Smooth muscle cell of the umbilical artery (primary cell): ENCODE measurements at places on chromosomes 6 and 20. TPM values are rescaled to one million over a fixed set of nuclear protein-coding genes. Genes with fewer than 3 reads are reported as not detected.

TENT5A gene
- 91.7 and 174 TPM in 2 replicates for total RNA-seq

INSM1 gene
- total RNA-seq: not detected in 2 replicates

ZC2HC1B gene
- not detected in 2 replicates for total RNA-seq

KCNK16 gene
- total RNA-seq: not detected in 2 replicates

PSORS1C2 gene
- total RNA-seq: not detected in 2 replicates

FRK gene
- 0.09 and 0.30 TPM in 2 replicates for total RNA-seq

CCR6 gene
- total RNA-seq: not detected in 2 replicates

TRIM15 gene
- total RNA-seq: not detected in 2 replicates

CDH26 gene
- total RNA-seq: under 0.01 and 0.09 TPM in 2 replicates

ESR1 gene
- under 0.01 and 0.05 TPM in 2 replicates for total RNA-seq

VGLL2 gene
- total RNA-seq: not detected in 2 replicates

CNR1 gene
- not detected in 2 replicates for total RNA-seq

PRDM13 gene
- not detected in 2 replicates for total RNA-seq

BNIP5 gene
- total RNA-seq: not detected in 2 replicates

MUCL3 gene
- not detected in 2 replicates for total RNA-seq

HDDC2 gene
- 51.7 and 51.9 TPM in 2 replicates for total RNA-seq

HTR1E gene
- total RNA-seq: not detected in 2 replicates
